ENCODE measurements at places on chromosomes 11 and 22. TPM values are rescaled to one million over a fixed set of nuclear protein-coding genes. Genes with fewer than 3 reads are reported as not detected.
A peak's percentile ranks its signal among the peaks of the same experiment; 100 is the strongest.

THY1 gene
- 2.0 TPM for total RNA-seq

GRCh38 chr11:100739666-100740065, 52.6 kb downstream of the ARHGAP42 start:
- no peak overlapping the region for H3K4me3 ChIP-seq
- peak; percentile 53 for DNase-seq
- peaks cover 21% of the 10 kb centered on the region for H3K4me1 ChIP-seq
- no peaks in the 10 kb centered on the region for H3K27me3 ChIP-seq

- H3K27me3 ChIP-seq = no peaks in the 10 kb centered on the region
- H3K4me1 ChIP-seq = no peaks in the 10 kb centered on the region
- H3K4me3 ChIP-seq = no peak overlapping the region
- no peaks in the 10 kb centered on the region for H3K36me3 ChIP-seq
These were observed 562.3 kb downstream of the NTM start for GRCh38 chr11:131932584-131933325.

OR8I2 gene
- not detected for total RNA-seq

DNA sequence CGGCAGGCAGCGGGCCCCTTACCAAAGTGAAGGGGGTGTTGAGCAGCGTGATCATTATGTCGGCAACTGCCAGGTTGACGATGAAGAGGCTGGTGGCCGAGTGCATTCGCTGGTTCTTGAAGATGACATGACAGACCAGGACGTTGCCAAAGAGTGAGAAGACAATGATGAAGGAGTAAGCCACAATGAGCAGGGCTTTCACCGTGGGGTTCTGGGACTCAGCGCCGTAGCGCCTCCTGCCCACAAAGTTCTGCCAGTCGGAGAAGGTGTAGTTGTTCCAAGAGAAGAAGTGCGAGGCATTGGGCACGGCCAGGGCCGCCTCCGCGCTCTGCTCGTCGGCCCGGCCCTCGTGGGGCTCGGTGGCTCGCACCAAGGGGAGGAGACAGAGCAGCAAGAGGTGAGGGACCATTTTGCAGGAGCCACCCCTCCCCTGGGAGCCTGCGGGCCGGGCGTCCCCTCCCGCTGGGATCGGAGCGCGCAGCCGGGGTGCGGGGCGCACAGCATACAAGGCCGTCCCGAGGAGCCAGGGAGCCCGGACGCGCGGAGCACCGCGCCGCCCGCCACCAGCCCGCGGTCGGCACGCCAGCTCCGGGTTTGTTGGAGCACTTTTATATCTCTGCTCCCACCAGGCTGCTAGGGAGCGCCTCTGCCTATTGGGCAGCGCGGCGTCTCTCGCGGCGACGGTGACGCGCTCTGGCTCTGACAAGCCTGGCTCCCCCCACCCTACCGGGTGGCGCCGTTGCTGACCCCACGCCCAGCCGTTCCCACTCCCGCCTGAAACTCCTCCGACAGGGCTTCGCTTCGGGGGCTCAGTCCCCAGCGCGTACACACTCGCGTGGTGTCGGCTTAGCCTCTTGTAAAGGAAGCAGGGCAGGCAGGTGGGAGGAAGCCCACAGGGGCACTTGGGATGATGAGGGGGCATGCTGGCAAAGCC, at the start of gene GPR83:
GPR83 (minus strand) TSS at position 581 of the 934 bp plus-strand sequence; CDS start at position 409, 172 bp downstream.
- no peaks in the 10 kb centered on the region for H3K36me3 ChIP-seq
- H3K4me3 ChIP-seq = peak within 1 kb of the TSS; percentile 17
- DNase-seq = peak; percentile 78
- H3K27ac ChIP-seq = no peak within 1 kb of the TSS
- H3K4me1 ChIP-seq = peaks cover 14% of the 10 kb centered on the region
- H3K27me3 ChIP-seq = peaks cover 8% of the 10 kb centered on the region

DNA sequence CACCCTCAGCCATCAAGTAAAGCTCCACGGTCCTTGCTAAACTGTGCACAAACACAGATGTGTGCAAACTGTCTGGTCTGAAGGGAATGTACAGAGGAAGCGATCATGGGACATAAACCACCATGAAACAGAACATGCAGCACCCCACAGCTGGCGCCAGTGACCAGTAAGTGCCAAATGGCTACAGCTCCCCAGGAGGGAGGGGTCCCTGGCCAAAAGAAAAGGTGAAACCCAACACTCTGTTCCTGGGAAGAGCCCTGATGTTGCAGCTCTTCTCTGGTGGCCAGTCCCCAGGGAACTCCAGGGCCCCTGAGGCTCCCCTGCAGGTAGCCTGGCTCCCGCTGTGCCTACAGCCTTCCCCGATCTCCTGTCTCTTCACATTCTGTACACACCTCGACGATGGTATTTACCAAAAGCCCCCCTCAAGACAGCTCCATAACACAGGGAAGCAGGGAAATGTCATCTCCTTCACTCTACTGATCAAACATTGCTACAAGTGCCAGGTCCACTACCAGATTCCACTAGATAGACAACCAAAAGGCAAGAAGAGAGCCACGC, 2.9 kb downstream of the DGCR6L start:
- H3K4me3 ChIP-seq = no peak overlapping the region
- H3K36me3 ChIP-seq = no peaks in the 10 kb centered on the region
- peaks cover 25% of the 10 kb centered on the region for H3K4me1 ChIP-seq
- DNase-seq = no peak
- H3K27ac ChIP-seq = no peak overlapping the region

DNA sequence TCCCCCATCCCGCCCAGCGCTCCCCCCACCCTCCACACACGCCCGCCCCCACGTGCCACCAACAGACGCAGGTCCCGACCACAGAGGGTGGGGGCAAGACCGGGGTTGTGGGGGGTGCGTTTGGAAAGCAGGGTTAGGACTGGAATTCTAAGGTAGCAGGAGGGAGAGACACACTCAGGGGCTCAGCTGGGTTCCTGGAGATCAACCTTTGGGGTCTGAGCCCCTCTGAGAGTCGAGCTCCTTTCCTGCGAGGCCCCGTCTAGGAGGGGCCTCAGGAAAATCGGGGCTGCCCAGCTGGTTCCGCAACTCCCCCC, 429 bp downstream of the PGGHG start:
- no peak for DNase-seq
- peak overlapping the region; percentile 91 for H3K27ac ChIP-seq
- no peaks in the 10 kb centered on the region for H3K27me3 ChIP-seq

SORL1 gene
- 67.0 TPM for total RNA-seq

DNA sequence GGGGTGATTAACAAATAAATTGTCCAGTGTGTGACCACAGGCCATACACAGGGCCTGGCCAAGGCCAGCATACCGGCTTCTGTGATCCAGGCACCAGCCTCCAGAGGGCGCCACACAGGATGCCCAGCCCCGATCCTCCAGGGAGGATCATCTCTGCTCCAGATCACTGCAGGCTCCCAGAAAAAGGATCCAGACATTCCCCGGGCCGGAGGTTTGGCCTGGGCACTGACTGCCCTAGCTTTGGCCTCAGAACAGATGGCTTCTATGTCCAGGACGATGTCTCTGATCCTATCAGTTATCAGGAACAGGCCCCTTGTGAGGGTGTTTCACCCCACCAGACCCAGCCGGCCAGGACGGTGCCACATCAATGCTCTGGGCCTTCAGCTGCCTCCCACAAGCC, 74.5 kb upstream of the LMO1 start:
- H3K4me3 ChIP-seq = no peak overlapping the region
- H3K36me3 ChIP-seq = no peaks in the 10 kb centered on the region
- H3K4me1 ChIP-seq = no peaks in the 10 kb centered on the region
- peak; percentile 50 for DNase-seq
- H3K27ac ChIP-seq = no peak overlapping the region

DNA sequence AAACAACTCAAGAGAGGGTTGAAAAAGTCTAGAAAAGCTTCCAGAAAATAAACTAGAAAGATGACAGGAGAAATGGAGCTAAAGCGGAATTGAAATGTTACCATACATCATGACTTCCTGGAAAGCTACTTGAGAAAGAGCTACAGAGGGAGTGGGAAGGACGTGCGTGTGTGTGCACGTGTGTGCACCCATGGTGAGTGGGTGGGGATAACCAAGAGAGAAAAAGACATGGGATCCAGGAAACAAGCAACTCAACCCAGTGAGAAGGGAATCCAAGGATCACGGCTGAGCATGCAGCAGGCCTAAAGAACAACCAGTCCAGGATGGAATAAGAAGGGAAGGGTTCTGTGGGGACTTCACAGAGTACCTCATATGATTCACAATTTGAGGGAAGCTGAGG, 21.6 kb downstream of the APOL1 start:
- no peaks in the 10 kb centered on the region for H3K36me3 ChIP-seq
- H3K27me3 ChIP-seq = no peaks in the 10 kb centered on the region
- no peak for DNase-seq
- peaks cover 6% of the 10 kb centered on the region for H3K4me1 ChIP-seq
- no peak overlapping the region for H3K4me3 ChIP-seq
- no peak overlapping the region for H3K27ac ChIP-seq

OR51B4 gene
- not detected for total RNA-seq

KRTAP5-10 gene
- total RNA-seq = not detected

CASP1 gene
- 43.8 TPM for total RNA-seq

Measured in upper lobe of left lung (tissue), 6 donors.